ENCODE measurements at places on chromosomes 7 and 10. TPM values are rescaled to one million over a fixed set of nuclear protein-coding genes. Genes with fewer than 3 reads are reported as not detected.

GATA3 gene
- total RNA-seq = 1.2 TPM

- no peaks in the 10 kb centered on the region for H3K4me1 ChIP-seq
- DNase-seq = peak; percentile 7
- H3K27ac ChIP-seq = no peak overlapping the region
- no peak overlapping the region for H3K4me3 ChIP-seq
- no peaks in the 10 kb centered on the region for H3K36me3 ChIP-seq
Observed at GRCh38 chr10:62852961-62853702, 37.0 kb upstream of the EGR2 start.

GRCh38 chr7:114084002-114084471, 165.2 kb upstream of the PPP1R3A start:
- DNase-seq = no peak
- H3K36me3 ChIP-seq = no peaks in the 10 kb centered on the region
- H3K27ac ChIP-seq = peak overlapping the region; percentile 93

DNA sequence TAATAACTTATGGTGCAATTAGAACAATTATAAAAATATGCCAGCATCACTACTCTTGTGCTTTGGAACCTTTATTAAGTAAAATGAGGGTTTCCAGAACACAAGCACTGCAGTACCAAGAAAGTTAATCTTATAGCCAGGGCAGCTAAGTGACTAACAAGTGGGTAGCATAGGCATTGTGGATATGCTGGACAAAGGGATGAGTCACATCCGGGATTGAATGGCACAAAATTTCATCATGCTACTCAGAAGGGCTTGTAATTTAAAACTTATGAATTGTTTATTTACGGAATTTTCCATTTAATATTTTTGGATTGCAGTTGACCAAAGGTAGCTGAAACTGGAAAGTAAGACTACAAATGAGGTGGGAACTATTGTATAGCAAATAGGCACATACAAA, 250.6 kb downstream of the C7orf25 start:
- H3K36me3 ChIP-seq = no peaks in the 10 kb centered on the region
- H3K4me3 ChIP-seq = no peak overlapping the region
- H3K27me3 ChIP-seq = no peaks in the 10 kb centered on the region
- DNase-seq = no peak
- no peaks in the 10 kb centered on the region for H3K4me1 ChIP-seq

DNA sequence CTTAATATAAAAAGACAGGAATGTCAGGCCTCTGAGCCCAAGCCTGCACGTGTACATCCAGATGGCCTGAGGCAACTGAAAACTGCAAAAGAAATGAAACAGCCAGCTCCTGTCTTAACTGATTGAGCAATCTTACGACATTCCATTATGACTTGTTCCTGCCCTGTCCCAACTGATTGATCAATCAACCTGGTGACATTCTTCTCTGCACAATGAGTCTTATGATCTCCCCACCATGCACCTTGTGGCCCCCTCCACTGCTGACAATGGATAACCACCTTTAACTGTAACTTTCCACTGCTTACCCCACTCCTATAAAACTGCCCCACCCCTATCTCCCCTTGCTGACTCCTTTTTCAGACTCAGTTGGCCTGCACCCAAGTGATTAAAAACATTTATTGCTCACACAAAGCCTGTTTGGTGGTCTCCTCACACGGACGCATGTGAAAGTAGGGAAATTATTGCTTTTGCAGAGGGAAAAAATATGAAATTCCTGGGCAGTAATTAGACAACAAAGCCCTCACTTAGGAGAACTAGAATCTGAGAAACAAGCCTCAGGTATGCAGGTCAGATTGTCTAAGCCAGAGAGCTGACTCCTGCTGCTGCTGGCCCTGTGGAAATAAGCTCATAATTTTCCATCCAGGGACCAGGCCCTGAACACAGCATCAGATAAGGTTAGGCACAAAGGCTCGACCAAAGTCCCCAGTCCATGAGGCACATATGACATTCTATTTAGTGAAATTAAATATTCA, 5.3 kb downstream of the CYP3A7 start:
- H3K4me3 ChIP-seq = no peak overlapping the region
- no peaks in the 10 kb centered on the region for H3K36me3 ChIP-seq
- peak; percentile 14 for DNase-seq
- no peak overlapping the region for H3K27ac ChIP-seq
- no peaks in the 10 kb centered on the region for H3K4me1 ChIP-seq

Data from stomach (tissue), 19 donors.